EL (cell line): ENCODE measurements at places on chromosomes 6 and 20.
A peak's percentile ranks its signal among the peaks of the same experiment; 100 is the strongest.

GRCh38 chr6:89432875-89433251 is at the start of gene ANKRD6:
Gene ANKRD6 (plus strand): TSS chr6:89433152. CDS start chr6:89566977, 133,825 bp downstream.
- peak; percentile 46 for DNase-seq

DNA sequence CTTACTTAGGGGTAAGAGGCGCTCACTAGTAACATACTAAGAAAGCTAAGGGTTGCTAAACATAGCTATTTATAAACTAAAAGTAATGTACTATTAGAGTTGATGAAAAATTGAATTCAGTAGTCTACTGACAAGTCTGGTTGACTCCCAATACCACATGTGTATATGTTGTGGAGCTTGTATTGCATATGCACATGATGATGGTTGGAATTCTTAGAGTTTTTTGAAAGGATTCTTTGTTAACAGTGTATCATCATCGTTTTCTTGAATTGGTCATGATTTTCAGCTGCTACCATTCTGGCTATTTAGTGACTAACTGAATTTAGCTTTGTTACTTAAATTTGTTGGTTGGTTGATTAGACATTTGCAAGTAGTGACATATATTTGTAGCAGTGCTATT is 27.2 kb downstream of the ABRACL start:
- DNase-seq: no peak

- DNase-seq: no peak
These were observed 194.3 kb upstream of the MARCKS start for GRCh38 chr6:113662688-113663333.

GRCh38 chr6:19417713-19418112 is 419.5 kb upstream of the ID4 start:
- peak; percentile 46 for DNase-seq

DNA sequence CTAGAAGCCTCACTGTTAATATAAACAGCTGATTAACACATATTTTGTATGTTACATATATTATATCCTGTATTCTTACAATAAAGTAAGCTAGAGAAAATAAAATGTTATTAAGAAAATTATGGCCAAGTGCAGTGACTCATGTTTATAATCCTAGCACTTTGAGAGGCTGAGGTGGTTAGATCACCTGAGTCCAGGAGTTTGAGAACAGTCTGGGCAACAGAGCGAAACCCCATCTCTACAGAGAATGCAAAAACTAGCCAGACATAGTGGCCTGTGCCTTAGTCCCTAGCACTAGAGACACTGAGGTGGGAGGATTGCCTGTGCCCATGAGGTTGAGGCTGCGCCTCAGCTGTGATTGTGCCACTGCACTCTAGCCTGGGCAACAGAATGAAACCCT is 81.9 kb downstream of the NCOA3 start:
- DNase-seq: no peak

DNA sequence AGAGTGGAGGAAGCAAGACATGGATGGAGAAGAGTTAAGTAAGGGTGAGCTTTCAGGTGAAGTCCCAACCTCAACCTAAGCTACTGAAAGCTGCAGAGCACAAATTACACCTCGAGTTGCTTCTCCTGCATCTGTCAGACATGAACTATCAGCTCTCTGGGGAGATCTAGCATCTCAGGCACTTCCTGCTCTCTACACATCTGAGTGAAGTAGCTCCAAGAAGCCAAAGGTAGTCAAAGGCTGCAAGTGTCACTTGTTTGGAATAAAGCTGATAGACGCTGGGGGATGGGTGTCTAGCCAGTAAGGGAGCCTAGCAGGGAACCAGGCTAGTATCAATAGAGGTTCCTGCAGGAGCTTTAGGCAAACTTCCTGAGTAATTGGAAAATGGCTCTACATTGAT is 228.0 kb downstream of the PLCB1 start:
- no peak for DNase-seq

DNA sequence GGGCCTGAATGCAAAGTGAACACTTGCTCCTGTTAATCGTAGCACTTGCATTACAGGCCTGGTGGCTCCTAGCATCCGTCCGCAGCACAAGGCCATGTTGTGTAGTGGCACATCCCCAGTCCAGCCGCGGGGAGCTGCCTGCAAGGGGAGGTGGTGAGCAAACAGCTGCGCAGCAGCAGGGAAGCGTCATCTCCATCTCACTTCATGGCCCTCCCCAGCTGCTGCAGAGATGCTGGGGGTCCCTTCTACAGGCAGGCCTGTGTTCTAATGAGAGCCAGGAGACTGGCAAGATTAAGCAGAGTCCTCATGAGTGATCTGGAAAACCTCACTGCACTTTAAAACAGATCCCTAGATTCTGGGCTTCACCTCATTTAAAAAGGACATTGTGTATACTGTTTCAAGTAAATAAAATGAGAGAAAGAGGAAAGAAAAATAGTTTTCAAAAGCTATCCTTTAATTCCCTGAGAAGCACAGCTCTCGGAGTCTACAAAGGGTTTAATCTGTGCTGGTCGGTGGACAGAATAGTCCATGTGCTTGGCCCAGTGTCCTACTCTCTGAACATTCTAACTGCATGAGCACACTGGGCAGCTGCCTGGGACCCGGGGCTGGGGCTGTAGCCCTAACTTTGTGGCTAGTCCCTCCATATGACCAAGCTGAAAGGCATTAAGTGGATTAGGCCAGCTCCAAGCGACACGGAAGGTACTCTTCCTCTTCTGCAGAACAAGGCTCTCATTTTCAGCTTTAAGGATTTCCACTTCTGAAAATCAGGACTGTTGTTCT is 125.8 kb downstream of the LY86 start:
- DNase-seq: no peak

DNA sequence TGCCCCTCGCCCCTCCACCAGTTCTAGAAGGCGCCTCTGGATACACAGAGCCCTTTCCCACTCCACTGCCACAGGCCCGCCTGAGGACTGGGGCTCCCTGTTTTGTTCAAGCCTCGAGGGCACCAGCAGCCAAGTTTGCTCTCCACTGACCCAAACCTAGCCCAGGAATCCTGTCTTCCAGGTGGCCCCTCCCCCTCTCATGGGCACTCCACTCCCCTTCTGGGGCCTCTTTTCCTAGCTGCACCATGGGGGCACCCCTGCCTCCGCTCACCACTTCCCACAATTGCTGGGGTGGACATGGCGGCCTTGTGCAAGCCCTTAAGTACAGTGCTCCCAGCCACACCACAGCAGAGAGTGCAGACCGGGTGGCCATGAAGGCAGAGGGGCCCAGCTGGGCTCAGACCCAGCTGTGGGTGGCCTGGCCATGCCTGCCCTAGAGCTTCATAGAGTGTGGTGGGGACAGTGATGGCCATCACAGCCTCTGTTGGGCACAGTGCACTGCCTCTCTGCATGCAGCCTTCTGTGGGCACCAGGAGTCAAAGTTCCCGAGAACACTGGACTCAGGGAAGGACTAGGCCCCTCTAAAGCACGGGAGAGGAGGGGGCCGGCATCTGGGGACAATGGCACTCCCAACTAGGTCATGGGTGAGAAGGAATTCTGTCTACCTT is 1.3 kb downstream of the MYL9 start:
- no peak for DNase-seq

DNA sequence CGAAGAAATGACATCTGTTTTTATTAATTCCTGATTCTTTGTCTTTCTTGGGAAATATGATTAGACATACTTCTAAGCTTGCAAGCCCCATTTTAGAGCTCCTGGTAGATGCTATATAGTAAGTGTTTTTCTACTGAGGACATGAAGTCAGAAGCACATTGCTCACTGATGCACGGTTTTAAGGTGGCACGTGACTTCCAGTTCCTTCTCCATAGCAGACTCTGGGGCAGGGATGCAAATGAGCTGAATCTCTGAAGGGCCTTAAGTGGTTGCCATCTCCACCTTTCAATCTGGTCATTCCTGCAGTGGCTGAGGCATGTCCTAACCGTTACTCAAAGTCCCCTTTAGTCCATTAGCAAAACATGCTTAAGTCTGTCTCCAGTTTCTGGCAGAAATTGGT is 421.2 kb upstream of the HTR1E start:
- no peak for DNase-seq

GRCh38 chr20:19019734-19020364 is 192.6 kb upstream of the SLC24A3 start:
- DNase-seq: no peak

- DNase-seq: no peak
These were observed 62.7 kb upstream of the SYNDIG1 start for GRCh38 chr20:24406750-24407149.

- DNase-seq: no peak
These were observed 43.9 kb downstream of the HLA-A start for GRCh38 chr6:29986179-29986781.

DNA sequence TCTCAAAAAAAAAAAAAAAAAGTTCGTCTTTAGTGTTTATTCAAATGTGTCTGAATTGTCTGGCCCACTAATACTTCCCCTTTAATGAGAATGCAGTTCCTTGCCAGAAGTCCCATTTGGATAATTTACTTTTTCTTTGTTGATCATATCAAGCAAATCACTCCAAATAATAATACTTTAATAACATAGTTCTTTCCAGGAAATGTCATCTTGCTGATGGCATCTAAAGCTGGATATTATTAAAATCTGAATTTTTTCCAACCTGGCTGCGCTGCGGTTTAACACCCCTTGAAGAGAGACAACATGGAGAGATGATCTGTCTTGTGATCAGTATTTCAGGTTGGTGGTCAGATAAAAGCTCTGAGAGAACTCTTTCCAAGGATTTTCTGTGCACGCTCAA is 111.2 kb upstream of the CNKSR3 start:
- no peak for DNase-seq

GRCh38 chr20:37644605-37645004 is 49.2 kb upstream of the CTNNBL1 start:
- no peak for DNase-seq

DNA sequence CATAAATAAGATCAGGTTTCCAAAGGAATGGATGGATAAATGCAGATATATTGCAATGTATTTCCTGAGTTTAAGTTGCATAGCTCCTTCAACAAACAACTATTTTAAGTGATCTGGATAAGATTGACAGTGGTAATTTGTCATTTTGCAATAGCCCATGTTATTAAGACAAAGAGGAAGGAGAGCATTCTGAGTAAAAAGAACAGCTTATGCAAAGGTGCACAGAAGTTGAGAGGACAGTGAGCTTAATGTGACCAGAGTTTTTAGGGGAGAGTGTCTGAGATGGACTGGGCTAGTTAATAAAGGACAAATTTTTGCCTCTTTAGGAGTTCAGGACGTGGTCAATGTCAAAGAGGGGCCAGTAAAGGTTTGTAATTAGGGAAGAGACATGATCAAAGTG is 48.8 kb upstream of the FBXO30 start:
- no peak for DNase-seq

DNA sequence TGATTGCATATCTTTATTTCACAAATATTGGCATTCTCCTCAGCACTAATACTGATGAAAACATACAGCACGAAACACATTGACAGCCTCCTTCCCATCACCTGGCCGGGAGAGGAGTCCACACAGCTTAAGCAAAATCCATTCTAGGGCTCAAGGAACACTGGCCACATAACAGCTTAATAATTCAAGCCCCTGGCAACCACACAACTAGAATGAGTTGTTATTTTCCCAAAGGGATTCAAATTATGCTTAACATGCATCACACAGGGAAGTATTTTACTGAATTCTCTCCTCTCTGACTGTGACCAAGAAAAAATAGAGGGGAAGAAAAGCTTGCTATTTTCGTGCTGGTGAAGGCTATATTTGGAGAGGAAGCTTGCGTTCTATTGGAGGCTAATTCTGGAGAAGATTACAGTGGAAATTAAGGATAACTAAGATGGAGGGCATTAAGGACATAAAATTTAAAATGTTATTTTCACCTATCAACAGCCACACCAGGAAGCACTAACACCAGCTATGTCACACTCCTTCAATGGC is 198.5 kb downstream of the ADGRG6 start:
- DNase-seq: no peak

DNA sequence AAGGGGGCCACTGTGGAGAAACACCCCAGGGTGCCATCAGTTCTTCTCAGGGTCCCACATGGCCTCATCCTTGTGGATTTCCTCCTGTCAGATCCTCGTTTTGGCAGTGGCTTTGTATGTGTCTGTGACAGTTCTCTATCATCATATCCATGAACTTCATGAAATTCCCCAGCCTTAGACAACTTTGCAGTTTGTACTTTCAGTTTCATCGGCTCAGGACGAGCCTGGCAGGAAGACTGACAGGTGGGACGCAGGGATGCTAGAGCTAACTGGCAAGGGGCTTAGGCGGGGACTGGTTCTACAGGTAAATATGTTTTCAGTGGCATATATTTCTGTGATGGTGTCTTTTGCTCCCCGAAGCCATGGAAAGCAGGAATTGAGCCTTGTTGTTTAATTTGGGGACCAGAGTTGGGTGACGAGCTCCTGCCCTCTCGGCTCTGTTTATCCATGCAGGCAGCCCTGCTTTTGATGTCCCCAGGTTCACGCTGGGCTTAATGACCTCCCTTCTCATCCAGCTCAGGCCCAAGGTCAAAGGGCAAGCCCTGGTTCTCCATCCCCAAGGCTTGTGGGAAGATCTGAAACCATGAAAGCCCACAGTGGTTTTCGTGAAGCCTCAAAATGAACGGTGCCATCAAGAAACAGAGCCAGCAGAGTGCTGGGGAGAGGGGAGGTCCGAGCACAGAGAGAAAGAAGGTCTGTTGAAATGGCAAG is 11.2 kb downstream of the SDCBP2 start:
- DNase-seq: no peak

GRCh38 chr20:31837896-31838397 is 7.5 kb downstream of the FOXS1 start:
- DNase-seq: peak; percentile 88

GRCh38 chr6:53506872-53507271 is 38.0 kb downstream of the GCLC start:
- DNase-seq: no peak

GRCh38 chr6:121612927-121613326 is 177.5 kb downstream of the GJA1 start:
- DNase-seq: no peak

DNA sequence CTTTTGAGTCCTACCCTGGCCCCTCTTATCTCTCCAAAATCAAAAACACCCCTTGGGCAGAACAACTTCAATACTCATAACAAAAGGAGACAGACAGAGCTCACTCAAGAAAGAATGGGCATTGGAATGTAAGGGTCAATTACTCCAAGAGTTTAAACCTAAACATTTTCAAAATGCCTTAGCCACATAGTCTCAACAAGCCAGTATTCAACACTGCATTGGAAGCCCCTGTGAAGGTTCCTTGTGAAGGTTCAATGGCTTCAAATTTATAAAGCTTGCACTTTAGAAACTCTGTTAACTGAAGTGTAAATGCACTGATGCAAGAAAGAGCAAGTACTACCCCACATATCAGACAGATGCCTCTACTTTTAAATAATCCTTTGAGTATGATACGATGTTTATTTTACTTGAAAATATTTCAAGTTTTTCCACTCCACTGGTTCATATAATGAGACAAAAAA is 139.1 kb upstream of the LAMP5 start:
- DNase-seq: no peak
